ENCODE measurements at places on chromosomes 2 and 18. TPM values are rescaled to one million over a fixed set of nuclear protein-coding genes. Genes with fewer than 3 reads are reported as not detected.

DNA sequence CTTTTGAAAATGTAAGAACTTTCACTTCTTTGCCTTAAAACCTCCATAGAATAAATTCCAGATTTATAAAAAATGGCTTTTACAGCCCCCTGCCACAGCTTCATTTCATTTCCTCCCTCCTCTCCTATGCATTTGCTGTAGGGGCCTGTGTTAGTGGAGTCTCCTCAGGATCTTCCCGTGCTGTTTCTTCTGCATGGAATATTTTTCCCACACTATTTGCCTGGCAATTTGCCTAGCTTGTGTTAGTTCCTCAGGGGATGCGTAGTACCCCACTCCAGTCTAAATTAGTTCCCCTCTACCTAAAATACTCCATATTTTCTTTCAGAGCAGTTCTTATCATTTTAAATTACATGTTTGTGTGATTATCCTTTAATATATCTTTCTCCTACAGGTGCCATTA lies 262.2 kb downstream of the PLCL1 start:
- H3K4me3 ChIP-seq = no peak overlapping the region
- H3K36me3 ChIP-seq = no peaks in the 10 kb centered on the region
- no peak for DNase-seq
- no peak overlapping the region for H3K27ac ChIP-seq
- H3K4me1 ChIP-seq = peaks cover 4% of the 10 kb centered on the region
- H3K27me3 ChIP-seq = no peaks in the 10 kb centered on the region

DNA sequence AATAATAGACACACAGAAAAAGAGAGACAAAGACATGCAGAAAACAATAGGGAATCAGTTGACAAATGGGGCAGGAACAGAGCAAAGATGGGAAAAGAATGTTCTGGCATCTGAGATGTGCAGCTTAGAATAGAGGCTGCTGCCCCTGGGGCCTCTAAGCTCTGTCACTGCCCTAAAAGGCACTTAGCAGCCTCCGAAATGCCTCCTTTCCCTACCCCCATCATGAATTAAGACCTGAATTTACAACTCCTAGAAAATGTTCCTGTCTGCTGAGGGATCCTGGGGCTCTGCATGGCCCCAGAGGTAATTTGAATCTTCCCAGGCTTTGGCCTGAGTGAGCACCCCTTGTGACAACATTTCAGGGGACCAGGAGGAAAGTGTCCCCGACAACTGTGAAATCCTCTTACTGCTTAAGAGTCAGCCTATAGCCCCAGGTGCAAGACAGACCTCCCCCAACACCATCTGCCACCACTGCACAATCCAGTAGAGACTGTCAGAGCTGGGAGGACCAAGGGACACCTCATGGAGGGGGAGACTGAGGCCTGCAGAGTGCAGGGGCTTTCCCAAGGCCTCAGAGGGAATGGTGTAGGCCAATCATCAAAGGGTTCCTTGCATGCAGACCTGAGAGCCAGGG lies 24.8 kb downstream of the MRPL35 start:
- no peaks in the 10 kb centered on the region for H3K27me3 ChIP-seq
- no peaks in the 10 kb centered on the region for H3K36me3 ChIP-seq
- H3K4me3 ChIP-seq = no peak overlapping the region
- DNase-seq = no peak
- H3K27ac ChIP-seq = no peak overlapping the region

DNA sequence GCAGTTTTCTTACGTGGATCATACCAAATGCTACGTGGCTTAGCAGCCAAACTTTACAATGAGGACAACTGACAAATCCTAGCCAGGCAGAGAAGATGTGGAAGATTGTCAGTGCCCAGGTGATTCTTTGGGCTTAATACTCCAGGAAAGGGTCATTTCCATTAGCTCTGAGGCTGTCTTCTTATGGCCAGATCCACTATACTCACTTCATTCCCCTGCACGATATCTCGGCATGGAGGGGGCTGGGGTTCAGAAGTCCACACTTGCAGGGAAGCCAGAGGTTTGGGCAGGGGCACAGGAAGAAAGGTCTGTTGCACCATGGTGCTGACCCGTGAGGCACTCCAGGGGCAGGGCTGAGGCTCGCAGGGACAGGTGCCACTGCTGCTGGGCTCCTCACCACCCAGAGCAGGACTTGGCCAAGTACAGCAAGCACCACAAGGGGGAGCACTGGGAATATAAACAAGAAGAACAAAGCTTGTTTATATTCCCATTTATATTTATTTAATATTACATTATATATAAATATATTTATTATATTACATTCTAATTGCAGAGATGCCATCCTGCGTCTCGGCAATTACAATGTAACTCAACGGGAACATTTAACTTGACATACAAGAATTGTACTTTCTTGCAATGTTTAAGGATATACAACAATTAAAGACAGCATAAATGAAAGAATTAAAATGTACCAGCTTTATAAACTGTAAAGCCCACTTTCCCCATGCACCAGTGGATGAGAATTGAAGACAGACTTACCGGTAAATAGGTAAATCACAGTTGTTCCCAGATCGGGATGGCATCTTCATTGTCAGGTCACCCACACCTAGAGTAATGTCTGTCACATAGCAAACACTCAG lies 27.2 kb downstream of the CLUL1 start:
- H3K36me3 ChIP-seq = no peaks in the 10 kb centered on the region
- DNase-seq = peak; percentile 69
- H3K27me3 ChIP-seq = peaks cover 10% of the 10 kb centered on the region
- no peak overlapping the region for H3K27ac ChIP-seq
- H3K4me1 ChIP-seq = no peaks in the 10 kb centered on the region

GRCh38 chr18:48342581-48342980 lies 66.6 kb downstream of the ZBTB7C start:
- no peaks in the 10 kb centered on the region for H3K4me1 ChIP-seq
- no peaks in the 10 kb centered on the region for H3K36me3 ChIP-seq
- no peak overlapping the region for H3K4me3 ChIP-seq
- no peak for DNase-seq
- H3K27ac ChIP-seq = no peak overlapping the region

DNA sequence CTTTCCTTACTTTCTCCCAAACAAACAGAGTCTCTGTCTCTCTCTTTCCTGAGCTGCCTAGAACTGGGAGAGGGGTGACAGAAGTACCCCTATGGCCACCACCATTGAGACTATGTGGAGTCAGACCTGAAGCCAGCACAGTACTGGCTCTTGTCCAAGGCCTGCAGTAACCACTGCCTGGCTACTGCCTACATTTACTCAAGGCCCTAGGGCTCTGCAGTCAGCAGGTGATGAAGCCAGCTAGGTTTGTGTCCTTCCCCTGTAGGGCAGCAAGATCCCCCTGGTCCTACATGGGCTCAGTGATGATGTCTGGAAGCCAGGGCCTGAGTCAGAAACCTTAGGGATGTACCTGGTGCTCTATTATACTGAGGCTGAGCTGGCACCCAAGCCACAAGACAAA lies 12.2 kb downstream of the MYO3B start:
- no peak overlapping the region for H3K27ac ChIP-seq
- H3K4me3 ChIP-seq = no peak overlapping the region
- no peaks in the 10 kb centered on the region for H3K36me3 ChIP-seq
- peaks cover 5% of the 10 kb centered on the region for H3K27me3 ChIP-seq

GRCh38 chr2:44895061-44895460 lies 46.4 kb upstream of the SIX3 start:
- no peak overlapping the region for H3K27ac ChIP-seq
- peaks cover 8% of the 10 kb centered on the region for H3K27me3 ChIP-seq
- peaks cover 6% of the 10 kb centered on the region for H3K36me3 ChIP-seq

DNA sequence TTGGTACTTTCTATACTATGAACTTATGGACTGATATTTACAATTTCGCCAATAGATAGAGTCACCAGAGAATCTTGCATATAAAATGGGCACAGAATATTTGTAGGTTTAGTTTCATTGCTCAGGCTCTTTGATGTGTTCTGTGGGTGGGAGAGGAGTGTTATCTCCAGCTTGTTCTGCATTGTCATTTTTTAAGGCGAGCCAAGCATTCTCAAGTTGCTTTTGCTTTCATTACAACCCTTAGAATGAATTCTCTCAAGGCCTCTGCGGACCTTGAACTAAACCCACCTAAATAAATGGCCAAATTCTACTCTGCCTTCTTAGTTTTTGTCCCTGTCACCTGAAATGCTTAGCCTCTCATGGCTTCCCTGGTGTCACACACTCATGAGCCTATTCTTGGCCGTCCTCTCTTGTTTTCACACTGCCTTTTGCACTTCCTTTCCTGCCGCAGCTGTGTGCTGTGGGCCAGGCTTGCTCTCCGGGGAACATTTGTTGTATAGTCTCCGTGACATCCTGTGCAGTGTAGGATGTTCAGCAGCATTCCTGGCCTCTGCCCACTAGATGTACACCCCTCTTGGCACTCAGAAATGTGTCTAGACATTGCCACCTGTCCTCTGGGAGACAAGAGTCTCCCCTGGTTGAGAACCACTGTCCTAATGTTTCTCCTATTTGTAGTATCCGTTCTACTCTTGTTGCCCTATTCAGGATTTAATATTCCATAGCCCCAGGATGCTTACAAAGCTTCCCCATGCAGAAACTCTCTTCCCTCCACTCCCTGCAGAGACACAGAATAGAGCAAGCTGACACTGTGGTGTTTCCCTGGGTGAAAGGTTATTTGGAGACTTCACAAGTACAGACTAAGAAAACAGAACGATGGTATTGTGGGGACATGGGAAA lies 255.6 kb downstream of the PTPRM start:
- H3K27me3 ChIP-seq = no peaks in the 10 kb centered on the region
- DNase-seq = no peak
- no peaks in the 10 kb centered on the region for H3K36me3 ChIP-seq
- H3K4me3 ChIP-seq = no peak overlapping the region
- H3K27ac ChIP-seq = no peak overlapping the region
- no peaks in the 10 kb centered on the region for H3K4me1 ChIP-seq

DNA sequence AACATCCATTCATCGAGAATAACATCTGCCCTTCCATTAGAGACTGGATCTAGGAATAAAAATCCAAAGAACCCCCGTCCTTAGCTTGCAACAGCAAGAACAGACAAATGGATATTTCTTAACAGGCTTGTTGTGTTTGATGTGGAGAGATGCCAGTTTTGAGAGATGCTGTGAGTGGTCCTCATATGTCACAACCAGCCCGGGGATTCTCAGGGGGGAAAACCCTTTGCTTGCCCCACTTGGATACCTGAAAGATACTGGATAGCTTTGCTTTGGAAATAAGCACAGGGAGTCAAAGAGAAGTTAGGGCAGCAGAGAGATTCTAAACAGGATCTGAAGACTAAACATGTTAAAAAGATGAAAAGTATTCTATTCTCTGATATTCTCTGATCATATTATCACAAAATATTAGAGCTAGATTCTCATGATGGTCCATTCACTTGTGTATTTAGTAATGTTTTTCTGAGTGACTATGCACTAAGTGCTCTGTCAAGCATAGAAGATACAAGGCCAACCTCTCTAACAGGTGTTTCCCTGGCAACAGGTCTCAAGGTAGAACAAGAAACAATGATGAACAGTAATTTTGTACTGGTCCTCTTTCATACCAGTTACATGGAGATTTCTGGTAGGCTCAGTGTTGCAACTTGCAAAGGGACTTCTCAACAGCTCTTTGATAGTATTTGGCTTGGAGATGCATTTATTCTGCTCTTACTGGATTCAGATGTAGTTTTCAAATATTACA lies 348.2 kb downstream of the MYCN start:
- H3K27me3 ChIP-seq = peaks cover 3% of the 10 kb centered on the region
- no peaks in the 10 kb centered on the region for H3K36me3 ChIP-seq
- no peak overlapping the region for H3K4me3 ChIP-seq
- no peaks in the 10 kb centered on the region for H3K4me1 ChIP-seq

DNA sequence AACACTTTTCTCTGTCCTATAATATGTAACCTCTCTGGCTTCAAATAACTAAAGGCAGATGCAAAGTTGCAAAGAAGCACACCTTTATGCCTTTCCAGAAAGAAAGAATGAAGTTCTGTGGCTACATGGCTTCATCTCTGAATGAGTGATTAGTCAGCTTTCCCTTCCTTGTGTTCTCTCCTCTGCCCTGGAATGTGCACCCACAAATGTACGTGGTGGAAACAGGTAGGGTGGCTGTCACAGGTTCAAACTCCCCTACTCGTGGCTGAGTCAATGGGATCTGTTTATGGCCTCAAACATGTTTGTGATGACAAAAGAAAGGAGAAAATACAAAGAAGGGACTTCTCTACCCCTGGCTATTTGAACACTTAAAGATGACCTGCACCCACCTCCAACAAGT lies 55.5 kb upstream of the ACVR2A start:
- peaks cover 3% of the 10 kb centered on the region for H3K4me1 ChIP-seq
- no peak overlapping the region for H3K4me3 ChIP-seq
- no peak for DNase-seq
- H3K27me3 ChIP-seq = no peaks in the 10 kb centered on the region
- H3K36me3 ChIP-seq = no peaks in the 10 kb centered on the region
- no peak overlapping the region for H3K27ac ChIP-seq

DNA sequence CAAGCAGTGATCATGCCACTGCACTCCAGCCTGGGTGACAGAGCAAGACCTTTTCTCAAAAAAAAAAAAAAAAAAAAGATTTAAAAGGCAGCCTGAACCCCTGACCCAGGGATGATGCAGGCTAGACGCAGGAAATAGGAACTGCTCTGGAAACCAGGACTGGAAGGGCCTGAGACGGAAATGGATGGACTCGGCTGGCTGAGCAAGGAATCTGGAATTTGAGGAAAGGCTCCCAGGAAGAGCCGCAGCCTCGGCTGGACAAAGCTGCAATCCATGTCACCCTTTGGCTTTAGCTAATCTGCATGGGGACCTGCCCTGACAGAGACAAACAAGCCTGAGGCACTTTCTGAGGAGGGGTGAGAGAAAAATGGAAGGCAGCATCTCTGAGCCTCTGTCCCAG lies 55.0 kb upstream of the DAPL1 start:
- no peak overlapping the region for H3K4me3 ChIP-seq
- peaks cover 5% of the 10 kb centered on the region for H3K27me3 ChIP-seq
- no peaks in the 10 kb centered on the region for H3K36me3 ChIP-seq

- no peaks in the 10 kb centered on the region for H3K36me3 ChIP-seq
- DNase-seq = no peak
- H3K4me1 ChIP-seq = no peaks in the 10 kb centered on the region
- no peak overlapping the region for H3K4me3 ChIP-seq
Observed at GRCh38 chr2:71669058-71669456, 215.7 kb downstream of the DYSF start.

GRCh38 chr18:59387687-59388565 lies 28.9 kb upstream of the LMAN1 start:
- no peak for DNase-seq
- H3K4me3 ChIP-seq = no peak overlapping the region
- no peak overlapping the region for H3K27ac ChIP-seq
- H3K36me3 ChIP-seq = no peaks in the 10 kb centered on the region

DNA sequence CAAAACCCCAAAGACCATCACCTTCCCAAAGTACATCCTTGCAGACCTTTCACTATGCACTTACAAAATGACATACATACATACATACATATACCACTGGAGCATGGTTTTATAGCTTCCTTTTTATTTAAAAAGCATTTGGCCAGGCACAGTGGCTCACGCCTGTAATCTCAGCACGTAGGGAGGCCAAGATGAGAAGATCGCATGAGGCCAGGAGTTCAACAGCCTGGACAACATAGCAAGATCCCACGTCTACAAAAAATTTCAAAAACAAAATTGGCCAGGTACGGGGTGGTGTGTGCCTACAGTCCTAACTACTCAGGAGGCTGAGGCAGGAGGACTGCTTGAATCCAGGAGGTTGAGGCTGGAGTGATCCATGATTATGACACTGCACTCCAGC lies 29.9 kb upstream of the ADAM17 start:
- H3K36me3 ChIP-seq = peaks cover 56% of the 10 kb centered on the region
- no peak overlapping the region for H3K4me3 ChIP-seq
- peaks cover 16% of the 10 kb centered on the region for H3K4me1 ChIP-seq
- H3K27ac ChIP-seq = no peak overlapping the region
- no peak for DNase-seq
- H3K27me3 ChIP-seq = no peaks in the 10 kb centered on the region

The AKAIN1 gene
- not detected for total RNA-seq

The RNF125 gene
- total RNA-seq = 37.6 TPM

The TRIM43 gene
- not detected for total RNA-seq

The HOXD13 gene
- total RNA-seq = not detected

The TET3 gene
- 10.5 TPM for total RNA-seq

The PARD3B gene
- 0.07 TPM for total RNA-seq

All from activated CD4-positive, alpha-beta memory T cell treated with anti-CD3 and anti-CD28 coated beads for 36 hours (primary cell).